Left ventricle myocardium inferior (tissue), 1 donor: ENCODE measurements at places on chromosomes 12 and 14. TPM values are rescaled to one million over a fixed set of nuclear protein-coding genes. Genes with fewer than 3 reads are reported as not detected.

The ZDHHC22 gene
- not detected for total RNA-seq

The TAS2R7 gene
- total RNA-seq, result not detected

The PPP1R1A gene
- 75.0 TPM for total RNA-seq

- no peak for DNase-seq
Measured at GRCh38 chr12:68998041-68998440, 65.1 kb upstream of the CPM start.
